Motor neuron (in vitro differentiated cells): ENCODE measurements at places on chromosomes 2 and 18. TPM values are rescaled to one million over a fixed set of nuclear protein-coding genes. Genes with fewer than 3 reads are reported as not detected.

Gene SERPINB10
- not detected in 2 replicates for total RNA-seq

DNA sequence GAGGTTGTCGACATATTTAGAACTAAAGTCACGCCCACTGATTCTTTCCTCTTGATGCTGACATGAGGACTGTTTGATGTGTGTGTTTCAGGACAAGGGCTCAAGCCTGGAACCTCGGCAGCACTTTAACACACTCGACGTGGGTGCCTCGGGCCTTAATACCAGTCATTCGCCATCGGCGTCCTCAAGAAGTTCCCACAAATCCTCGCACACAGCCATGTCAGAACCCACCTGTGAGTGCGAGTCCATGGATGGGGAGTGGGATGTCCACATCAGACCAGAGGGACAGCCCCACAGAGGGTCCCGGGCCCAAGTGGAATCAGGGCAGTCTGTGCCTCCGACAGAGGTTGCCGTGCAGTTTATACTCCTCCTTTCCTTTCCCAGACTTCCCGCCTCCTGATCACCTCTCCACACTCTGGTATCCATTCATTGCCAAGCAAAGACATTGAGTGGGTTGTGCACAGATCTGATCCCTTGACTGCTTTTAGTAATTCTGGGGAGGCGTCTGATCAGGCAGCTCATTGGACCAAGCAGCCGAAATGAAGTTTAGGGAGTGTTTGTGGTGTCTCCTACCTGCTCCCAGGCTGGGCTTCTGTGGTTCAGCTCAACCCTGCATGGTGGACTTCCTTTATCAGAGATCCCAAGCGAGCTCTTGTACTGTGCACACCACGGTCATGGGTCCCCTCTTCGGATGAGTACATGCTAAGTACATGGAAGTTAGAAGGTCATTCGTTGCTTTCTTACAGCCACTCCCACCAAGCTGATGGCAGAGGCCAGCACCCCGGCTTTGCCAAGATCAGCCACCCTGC, 27.2 kb upstream of the RPL31 start:
- ATAC-seq: no peak

GRCh38 chr2:172261292-172261691, 158.6 kb upstream of the DLX2 start:
- ATAC-seq: no peak

DNA sequence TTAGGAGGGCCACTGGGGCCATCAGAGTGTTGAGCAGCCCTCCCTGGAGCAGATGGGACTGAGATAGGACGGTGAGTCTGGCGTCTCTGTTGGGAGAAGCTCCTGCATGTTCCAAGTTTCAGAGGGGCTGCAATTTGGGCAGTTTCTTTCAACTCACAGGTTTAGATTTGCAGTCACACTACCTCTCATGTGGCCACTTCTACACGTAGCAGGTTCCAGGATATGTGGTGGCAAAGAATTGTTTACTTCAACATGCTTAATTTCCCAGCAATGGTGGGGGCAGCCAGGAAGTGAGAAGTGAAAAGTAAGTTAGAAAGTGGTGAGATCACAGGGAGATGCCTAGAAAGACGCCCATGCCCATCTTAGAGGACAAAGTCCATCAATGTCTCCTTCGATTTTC, 9.3 kb downstream of the NCK2 start:
- ATAC-seq: no peak

- ATAC-seq: no peak
Measured at GRCh38 chr2:20106746-20107145, 55.3 kb upstream of the LAPTM4A start.

Gene MYCN
- total RNA-seq: not detected in 2 replicates

Gene CROCC2
- total RNA-seq: 0.81 and 1.0 TPM in 2 replicates

DNA sequence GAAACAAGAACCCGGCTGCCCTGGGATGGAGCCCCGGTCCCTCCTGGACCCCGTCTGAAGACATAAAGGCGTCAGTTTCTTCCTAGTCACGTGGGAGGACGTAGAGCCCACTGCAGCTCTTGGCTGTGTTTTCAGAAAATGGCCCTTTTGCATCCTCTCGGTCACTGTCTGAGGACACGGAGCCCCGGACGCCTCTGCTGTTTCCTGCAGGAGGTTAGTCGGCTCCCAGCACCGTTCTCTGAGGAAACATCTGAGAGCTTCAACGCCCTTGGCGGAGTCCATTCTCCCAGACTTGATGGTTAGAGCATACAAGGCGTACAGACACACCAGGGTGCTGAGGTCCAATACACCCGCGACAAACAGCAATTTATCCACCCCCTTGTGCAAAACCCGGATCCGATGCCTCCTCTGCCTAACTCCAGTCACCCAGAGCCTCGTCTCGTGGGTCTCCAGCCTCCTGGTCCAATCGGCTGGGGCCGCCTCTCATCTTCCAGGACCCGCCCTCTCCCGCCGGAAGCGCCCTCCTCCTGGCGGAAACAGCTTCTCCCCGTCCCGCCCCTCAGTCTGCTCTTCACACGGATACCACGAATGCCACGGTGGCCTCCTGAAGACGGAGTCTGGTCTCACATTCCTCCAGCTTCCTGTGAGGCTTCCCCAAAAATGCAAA, 119.4 kb downstream of the TMEM18 start:
- no peak for ATAC-seq

GRCh38 chr2:193808877-193809276, 1614.1 kb upstream of the TMEFF2 start:
- ATAC-seq: no peak
